Caudate nucleus (tissue), 63 donors: ENCODE measurements at places on chromosomes 4 and X.

DNA sequence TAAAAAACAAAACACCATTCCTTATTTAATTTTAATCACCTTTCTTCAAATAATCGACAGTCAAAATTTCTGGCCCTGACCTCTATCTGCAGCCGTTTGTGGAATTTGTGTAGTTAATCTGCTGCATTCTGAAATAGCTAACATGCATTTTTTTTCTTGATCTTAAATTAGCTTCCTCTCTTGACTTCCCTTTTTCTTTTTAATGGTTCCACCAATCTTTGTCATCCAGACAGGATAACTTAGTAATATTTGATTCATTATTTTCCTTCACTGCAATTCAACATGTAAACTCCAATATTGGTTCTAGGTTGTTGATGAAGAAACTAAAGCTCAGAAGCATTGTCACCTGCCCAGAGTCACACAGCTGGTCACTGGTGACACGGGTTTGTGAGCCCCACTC lies 77.3 kb downstream of the ARHGAP10 start:
- no peak for DNase-seq

GRCh38 chrX:34467437-34467836 lies 189.6 kb downstream of the TMEM47 start:
- no peak for DNase-seq

- DNase-seq: no peak
Observed at GRCh38 chr4:83382850-83383249, 48.2 kb upstream of the HPSE start.

DNA sequence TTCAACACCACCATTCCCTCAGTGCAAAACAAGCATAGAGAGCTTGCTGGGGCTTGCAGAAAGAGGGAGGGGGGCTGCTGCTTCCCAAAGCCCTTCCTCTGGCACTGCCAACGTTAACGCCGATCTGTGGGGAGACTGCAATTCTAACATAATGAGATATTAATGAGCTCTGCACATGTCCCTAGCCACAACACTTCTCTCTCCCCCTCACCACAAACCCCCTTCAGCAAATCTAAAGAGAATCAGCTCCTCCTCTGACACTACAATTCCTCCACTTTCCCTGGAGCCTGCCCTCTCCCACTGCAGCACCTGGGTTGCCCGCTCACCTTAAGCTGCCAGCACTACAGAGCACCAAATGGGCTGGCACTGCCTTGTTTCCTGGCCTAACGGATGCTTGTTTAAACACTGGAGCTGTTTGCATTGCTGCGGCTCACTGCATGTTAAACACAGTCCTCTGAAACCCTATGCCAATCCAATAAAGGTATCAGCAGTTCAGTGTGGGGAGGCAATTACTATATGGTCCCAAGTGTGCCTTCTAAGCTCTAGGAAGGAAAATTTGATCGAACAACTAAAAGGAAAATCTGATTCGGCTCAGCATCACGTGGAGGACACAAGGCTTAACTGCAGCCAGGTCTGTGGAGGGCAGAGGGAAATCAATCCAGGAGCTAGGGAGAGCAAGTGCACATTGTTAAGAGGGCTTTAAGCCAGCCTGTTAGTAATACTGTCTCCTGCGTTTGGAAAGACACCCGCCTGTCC lies 232.4 kb downstream of the MAML3 start:
- no peak for DNase-seq

DNA sequence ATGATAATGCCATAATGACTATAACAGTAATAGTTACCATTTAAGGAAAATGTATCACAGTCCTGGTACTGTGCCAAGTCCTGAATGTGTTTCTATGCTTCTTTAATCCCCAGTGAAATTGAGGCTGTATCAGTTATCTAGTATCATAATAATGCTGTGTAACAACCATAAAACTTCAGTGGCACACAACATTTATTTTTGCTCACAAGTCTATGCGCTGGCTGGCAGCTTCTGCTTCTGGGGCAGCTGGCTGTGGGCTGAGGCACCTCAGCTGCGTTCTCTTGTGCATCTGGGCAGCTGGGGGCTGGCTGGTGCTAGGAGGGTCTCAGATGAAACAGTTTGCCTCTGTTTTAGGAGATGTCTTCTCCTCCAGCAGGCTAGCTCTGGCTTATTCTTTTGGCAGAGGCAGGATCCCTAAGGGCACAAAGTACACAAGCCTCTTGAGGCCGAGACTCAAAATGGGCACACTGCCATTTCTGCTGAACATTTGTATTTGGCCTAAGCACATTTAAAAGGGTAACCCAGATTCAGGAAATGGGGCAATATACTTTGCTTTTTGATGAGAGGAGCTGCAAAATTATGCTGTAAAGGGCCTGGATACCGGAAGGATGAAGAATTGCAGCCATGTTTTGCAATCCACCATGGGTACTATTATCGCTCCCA lies 62.6 kb upstream of the DHX15 start:
- no peak for DNase-seq

DNA sequence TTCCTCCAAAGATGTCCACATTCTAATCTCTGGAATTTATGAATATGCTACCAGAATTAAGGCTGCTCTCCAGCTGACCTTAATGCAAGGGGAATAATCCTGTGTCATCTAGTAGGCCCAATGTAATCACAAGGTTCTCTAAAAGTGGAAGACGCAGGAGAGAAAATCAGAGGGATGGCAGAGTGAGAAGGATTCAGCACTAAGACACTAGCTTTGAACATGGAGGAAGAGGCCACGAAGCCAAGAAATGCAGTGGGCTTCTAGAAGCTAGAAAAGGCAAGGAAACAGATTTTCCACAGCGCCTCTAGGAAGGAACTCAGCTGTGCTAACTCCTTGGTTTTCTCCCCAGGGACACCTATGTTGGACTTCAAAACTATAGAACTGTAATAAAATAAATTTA lies 240.7 kb upstream of the TRAM1L1 start:
- DNase-seq: no peak

- no peak for DNase-seq
Observed at GRCh38 chr4:128596115-128596514, 213.4 kb upstream of the JADE1 start.

GRCh38 chr4:100042235-100042634 lies 92.2 kb upstream of the H2AZ1 start:
- no peak for DNase-seq

- no peak for DNase-seq
Observed at GRCh38 chr4:48248559-48248953, 21.1 kb downstream of the TEC start.

DNA sequence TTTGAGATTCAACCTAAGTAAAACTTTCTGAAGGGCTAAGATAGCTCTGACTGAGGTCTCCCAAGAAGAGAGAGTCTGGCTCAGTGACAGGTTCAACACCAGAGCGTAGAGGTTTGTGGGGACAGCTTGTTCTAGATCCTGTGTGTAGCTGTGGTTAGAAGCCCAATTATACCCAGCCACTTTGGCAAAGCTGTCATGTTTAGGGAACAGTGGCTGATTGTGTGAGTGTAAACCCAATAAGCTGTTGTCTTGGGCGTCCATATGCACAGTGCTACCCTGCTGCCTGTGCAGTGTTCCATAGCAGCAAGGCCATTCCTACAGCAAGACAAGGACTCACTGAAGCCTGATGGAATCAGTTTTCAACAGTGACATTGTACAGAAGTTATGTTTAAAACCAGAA lies 11.2 kb upstream of the SCRG1 start:
- peak; percentile 32 for DNase-seq

DNA sequence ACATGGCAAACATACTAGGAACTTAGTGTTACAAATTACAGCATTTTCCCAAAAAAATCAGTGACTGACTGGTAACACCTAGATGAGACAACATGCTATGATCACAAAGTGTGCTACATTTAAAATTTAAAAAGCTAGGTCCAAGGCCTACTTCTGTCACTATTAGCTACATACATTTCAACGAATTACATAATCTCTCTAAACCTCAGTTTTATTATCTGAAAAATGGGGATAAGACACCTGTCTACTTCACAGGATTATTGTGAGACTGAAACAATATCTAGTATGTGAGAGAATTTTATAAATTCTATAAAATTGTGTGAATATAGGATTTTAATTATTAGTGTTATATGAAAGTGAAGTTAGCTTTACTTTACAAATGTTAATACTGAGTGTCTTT lies 228.5 kb downstream of the DCLK2 start:
- DNase-seq: no peak

GRCh38 chr4:176755613-176756012 lies 37.1 kb downstream of the VEGFC start:
- DNase-seq: no peak

- no peak for DNase-seq
Observed at GRCh38 chrX:129678614-129679195, 23.9 kb upstream of the APLN start.

- no peak for DNase-seq
Observed at GRCh38 chr4:13777341-13777740, 149.8 kb upstream of the BOD1L1 start.

DNA sequence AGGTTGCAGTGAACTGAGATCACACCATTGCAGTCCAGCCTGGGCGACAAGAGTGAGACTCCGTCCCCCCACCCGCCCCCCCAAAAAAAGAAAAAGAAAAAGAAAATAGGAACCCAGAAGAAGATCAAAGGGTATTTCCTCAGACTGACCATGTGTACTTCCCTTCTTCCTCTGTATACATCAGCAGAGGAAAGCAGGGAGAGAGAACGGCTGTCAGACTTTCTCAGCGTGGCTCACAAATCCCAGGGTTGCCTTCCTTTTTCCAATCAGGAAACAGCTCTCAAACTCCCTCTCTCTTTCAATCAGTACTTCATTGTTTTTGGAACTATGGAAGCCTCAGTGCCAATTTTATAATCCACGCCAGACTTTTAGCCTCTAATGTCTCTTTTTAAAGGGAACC lies 59.1 kb downstream of the CHRNA9 start:
- DNase-seq: no peak

GRCh38 chr4:81021981-81022380 lies 8.5 kb upstream of the BMP3 start:
- no peak for DNase-seq

DNA sequence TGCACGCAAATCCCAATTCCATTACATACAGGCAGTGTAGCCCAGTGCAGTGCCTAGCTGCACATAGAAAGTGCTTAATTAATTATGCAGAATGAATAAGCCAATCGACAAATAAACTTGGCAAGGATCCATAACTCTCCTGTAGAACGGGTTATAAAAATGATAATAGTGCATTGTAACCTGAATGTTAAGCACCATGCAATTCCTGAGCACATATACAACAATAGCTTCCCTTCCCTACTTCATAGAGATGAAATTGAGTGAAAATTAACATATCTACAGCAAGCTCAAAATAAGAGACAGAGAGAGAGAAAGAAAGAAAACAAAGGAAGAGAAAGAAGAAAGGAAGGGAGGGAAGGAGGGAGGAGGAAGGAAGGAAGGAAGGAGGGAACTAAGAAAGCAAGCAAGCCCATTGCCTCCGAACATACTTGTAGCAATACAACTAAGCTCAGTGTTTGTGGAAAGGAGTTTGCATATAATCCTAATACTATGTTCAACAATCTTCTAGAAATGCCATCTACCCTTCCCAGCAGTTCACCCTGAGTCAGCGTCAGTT lies 1074.0 kb upstream of the LCORL start:
- DNase-seq: no peak

- DNase-seq: no peak
Observed at GRCh38 chr4:127214931-127215330, 417.8 kb upstream of the INTU start.

- DNase-seq: no peak
Observed at GRCh38 chr4:123870216-123870876, 473.8 kb downstream of the SPRY1 start.

GRCh38 chr4:14449308-14449707 lies 553.0 kb upstream of the CPEB2 start:
- DNase-seq: no peak

DNA sequence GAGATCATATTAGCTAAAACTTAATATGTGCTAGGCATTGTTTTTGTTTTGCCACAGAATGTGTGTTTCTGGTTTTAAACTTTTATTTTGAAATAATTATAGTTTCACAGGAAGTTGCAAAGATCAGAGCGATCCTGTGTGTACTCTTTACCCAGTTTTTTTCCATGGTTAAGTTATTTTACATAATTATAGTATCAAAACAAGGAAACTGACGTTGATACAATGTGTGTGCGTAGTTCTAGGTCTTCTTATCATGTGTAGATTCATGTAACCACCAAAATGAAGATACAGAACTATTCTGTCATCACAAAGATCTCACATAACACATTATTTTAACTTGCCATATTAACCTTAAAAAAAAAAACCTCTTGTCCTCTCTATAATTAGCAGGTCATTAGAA lies 69.2 kb downstream of the BLTP1 start:
- no peak for DNase-seq

DNA sequence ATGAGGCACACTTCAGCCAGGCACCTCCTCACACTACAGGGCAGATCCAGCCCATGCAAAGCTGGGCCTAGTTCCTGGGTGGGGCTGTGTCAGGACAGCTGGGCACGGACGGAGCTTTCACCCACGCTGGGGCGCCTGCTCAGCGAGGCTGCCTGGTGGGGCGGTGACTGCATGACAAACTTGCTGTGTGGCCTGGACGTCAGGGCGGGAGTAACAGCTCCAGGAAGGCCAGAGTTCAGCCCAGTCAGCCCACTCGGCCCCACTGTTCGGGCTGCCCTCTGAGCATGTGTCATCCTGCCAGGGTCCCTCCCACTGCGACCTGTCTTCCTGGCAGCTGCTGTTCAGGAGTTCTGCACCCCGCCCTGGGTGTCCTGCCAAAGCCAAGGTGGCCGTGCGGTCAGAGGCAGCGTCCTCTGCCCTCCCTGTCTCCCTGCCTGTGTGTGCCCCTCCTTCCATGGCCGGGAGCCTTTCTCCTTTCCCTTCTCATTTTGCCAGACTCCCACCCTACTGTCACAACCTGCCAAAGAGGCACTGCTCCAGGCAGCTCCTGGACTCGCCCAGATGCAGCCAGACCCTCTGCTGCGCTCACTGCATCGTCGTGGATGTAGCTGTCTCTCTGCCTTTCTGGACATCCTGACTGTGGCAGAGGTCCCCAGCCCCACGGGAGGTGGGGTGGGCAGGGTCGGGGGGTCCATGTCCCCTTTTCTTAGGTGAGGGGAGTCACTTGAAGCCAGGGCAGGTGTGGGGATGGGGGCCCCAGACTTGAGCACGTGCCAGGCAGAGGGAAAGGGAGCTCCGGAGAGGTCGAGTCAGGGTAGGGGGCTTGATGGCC lies 33.0 kb upstream of the KIAA0232 start:
- no peak for DNase-seq

DNA sequence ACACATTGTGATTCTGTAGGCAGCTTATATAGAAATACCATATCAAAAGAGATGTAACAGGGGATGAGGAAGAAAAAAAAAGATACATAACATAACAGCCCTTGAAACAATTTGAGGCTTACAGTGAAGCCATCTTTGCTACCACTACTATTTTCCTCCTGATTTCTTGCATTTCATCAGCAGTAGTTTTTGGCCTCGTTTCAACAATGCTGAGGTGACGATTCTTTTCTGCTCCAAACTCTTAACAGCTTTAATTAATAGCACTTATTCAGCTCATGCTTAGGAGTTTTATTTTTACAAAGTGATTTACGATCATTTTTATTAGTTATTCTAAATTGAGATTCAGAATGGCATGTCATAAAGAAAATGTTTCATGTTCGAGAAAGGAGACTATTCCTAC lies 163.2 kb downstream of the DCK start:
- no peak for DNase-seq
